Activated CD4-positive, alpha-beta T cell treated with anti-CD3 and anti-CD28 coated beads, Interleukin-2, amount 50 U/mL, for 1 hour (primary cell): ENCODE measurements at places on chromosomes 7 and 10.

- DNase-seq: no peak
Observed at GRCh38 chr7:87426160-87426559, 49.3 kb downstream of the ABCB4 start.

GRCh38 chr10:96276831-96277230 is 5.5 kb upstream of the BLNK start:
- DNase-seq: no peak

GRCh38 chr7:13286916-13287315 is 599.5 kb downstream of the ARL4A start:
- no peak for DNase-seq

DNA sequence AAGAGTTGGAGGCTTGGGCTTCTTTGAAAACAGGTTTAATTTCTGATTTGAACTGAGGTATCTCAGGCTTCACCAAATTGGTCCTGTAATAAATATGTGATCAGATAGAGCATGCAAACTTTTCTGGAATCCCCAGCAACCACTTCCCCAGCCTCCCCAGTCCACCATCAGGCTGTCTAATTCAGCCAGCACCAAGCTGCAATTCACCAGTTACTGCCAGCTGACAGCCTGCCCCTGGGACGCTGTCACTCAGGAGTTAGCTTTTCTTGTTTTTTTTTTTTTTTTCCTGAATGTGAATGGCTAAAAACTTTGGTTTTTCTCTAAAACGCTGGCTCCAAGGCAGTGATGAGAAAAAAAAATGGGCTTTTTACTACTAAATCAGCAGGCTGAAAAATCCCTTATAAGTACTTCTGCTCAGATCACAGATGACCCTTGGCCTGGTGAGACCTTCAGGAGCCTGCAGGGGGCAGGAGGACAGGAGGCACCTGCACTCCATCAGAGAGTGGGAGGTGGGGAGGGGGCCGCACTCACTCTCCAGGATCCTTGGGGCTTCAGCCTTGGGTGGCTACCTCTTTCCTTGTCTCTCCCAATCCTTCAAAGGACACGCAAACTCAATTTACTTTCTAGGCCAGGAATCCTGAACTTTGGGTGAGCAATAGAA is 349.4 kb downstream of the GATA3 start:
- no peak for DNase-seq

DNA sequence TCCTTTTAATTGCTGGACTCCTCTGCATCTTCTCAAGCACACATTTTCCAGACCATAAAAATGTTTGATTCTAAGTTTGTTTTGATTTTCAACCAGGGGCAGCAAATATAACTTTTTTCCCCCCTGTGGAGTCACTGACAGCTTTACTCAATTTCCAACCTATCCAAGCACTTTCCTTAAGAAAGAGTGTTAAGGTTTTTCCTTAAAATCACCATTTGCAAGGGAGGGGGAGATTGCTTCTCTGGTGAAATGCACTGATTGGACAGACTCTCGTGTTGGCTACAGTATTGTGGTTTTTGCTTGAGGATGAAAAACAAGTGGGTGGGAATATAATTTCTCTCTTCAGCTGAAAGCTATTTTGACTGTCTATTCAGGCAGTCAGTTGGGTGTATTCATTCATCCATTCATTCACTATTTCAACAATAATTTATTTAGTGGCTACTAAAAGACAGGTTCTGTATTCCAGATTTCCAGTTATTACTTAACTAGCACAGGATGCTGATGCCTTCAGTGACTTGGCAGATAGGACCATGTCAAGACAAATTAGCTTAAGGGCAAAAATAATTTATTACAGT is 146.3 kb downstream of the BAMBI start:
- no peak for DNase-seq

GRCh38 chr7:44196450-44196872 is 4.3 kb upstream of the YKT6 start:
- peak; percentile 13 for DNase-seq

- no peak for DNase-seq
Observed at GRCh38 chr10:1159131-1160061, 103.2 kb downstream of the WDR37 start.

GRCh38 chr7:9945857-9946256 is 1027.8 kb upstream of the PHF14 start:
- no peak for DNase-seq

DNA sequence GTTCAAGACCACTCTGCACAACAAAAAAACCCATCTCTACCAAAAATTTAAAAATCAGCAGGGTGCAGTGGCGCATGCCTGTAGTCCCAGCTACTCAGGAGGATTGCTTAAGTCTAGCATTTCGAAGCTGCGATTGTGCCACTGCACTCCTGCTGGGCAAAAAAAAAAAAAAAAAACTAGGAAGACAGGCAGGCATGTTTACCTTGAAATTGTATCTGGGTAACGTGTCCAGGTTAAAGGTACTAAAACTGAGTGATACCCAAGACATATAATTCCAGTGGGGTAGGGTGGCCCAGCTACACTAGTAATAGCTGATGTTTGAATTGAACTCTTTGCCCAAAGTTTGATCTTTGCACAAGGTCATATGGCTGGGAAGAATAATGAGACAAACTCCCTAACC is 16.2 kb downstream of the GHITM start:
- no peak for DNase-seq

DNA sequence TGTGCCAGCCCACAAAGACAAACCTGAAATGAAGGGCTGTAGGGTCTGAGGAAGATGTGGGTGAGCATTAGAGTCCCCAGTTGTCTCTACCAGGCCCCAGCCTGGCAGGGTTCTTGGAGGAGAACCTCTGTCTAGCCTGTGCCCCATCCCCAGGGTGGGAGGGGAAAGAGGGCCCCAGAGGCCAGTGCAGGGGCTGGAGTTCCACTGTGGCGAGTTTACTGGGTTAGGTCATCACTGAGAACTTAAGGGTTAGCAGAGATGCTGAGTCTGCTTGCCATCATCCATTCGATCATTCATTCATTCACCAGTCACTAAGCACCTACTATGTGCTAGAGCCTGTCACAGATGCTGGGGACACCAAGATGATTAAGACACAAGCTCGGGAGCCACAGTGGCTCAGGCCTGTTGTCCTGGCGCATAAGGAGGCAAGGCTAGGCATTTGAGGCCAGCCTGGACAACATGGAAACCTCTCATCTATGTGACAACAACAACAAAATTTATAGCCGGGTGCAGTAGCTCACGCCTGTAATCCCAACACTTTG is 2.6 kb downstream of the ANKRD2 start:
- DNase-seq: no peak

DNA sequence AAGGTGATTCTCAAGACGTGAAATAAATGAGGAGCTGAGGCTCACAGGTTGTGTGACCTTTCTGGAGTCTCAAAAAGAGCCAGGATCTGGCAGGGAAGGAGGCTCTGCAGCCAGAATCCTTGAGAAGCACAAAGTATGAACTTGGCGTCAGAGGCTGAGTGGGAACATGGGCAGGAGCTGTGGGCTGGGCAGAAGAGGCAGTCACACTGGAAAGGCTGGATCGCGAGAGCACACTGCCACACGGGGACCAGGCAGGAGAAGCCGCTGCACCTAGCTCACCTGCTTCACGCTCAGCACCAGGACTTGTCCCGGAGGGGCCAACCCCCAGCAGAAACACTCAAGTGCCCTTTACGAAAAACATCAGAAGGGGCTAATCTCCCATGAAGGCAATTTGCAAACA is 535.0 kb downstream of the TNS3 start:
- no peak for DNase-seq

GRCh38 chr7:115516341-115516740 is 514.2 kb downstream of the TFEC start:
- DNase-seq: no peak

DNA sequence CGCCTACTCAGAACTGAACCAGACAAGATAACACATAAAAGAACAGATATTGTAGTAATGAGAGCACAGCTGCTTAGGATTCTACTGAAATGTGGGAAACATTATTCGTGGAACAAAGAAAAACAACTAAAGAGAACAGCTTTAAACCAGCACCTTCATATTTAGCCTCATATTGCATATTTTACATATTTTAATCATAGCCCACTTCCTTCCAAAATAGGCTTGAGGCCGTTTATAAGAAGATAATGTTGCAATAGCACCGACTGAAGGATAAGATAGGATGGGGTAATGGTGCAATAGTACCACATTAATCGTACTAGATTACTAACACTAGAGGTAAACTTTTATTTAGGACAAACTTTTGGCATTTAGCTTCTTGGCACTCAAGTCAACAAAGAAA is 71.3 kb downstream of the KCND2 start:
- DNase-seq: no peak
